CD4-positive, alpha-beta T cell treated with Interleukin-12 subunit alpha and Interleukin-12 subunit beta, for 1 hour (primary cell): ENCODE measurements at places on chromosomes 16 and 17.

DNA sequence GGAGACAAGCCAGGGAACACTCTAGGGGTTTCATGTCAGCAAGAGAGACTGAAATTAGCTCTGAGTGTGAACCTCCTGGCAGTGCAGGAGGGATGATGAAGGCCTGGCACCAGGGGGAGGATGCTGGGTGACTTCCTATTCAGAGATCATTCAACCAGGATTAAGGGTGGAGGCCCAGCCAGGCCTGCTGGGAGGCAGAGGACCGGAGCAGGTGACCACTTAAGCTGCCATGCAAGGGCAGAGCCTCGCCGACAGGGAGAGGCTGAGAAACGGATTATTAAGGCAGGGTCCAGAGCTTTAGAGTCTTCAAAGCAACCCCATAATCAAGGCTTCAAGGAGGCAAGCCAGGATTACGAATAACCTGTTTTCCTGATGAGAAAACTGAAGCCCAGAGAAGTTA lies 10.6 kb upstream of the SRCIN1 start:
- DNase-seq: no peak

DNA sequence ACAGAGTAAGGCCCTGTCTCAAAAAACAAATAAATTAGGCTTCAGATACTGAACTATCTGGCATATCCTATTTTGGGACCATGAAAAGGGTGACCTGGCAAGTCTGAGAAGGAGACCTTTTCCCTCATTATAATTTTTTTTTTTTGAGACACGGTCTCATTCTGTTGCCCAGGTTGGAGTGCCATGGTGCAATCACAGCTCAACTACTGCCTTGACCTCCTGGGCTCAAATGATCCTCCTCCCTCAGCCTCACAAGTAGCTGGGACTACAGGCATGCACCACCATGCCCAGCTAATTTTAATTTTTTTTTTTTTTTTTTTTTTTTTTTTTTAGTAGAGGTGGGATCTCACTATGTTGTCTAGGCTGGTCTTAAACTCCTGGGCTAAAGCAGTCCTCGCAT lies 37.3 kb downstream of the PLCG2 start:
- no peak for DNase-seq

- DNase-seq: no peak
Measured at GRCh38 chr17:63001689-63002394, 35.8 kb downstream of the TANC2 start.

GRCh38 chr17:78258323-78259191 lies 27.1 kb downstream of the TMEM235 start:
- peak; percentile 73 for DNase-seq

GRCh38 chr17:78173097-78173715 lies 4.8 kb downstream of the SYNGR2 start:
- DNase-seq: peak; percentile 52

DNA sequence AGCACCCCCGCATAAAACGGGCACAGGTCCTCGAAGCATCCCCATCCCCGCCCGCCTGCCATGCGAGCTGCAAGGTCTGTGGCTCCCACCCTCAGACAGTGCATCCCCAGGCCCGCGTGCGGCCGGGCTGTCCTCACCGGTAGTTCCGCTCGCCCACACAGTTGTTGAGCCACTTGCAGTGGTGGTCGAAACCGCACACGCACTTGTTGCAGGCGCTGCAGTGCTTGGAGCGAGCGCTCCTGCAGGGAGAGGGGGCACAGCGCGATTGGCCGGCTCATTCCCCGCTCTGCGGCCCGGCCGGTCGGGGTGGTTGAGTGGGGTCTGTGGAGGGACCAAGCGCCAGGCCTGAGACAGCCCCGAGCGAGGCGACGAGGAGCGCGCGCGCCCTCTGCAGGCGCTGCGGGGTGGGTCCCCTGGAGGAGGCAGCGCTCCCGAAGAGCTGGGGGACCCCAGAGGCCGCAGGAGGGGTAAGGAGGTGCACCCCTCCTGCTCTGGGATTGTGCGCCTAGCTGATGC lies 6.0 kb upstream of the TPPP3 start:
- peak; percentile 47 for DNase-seq

DNA sequence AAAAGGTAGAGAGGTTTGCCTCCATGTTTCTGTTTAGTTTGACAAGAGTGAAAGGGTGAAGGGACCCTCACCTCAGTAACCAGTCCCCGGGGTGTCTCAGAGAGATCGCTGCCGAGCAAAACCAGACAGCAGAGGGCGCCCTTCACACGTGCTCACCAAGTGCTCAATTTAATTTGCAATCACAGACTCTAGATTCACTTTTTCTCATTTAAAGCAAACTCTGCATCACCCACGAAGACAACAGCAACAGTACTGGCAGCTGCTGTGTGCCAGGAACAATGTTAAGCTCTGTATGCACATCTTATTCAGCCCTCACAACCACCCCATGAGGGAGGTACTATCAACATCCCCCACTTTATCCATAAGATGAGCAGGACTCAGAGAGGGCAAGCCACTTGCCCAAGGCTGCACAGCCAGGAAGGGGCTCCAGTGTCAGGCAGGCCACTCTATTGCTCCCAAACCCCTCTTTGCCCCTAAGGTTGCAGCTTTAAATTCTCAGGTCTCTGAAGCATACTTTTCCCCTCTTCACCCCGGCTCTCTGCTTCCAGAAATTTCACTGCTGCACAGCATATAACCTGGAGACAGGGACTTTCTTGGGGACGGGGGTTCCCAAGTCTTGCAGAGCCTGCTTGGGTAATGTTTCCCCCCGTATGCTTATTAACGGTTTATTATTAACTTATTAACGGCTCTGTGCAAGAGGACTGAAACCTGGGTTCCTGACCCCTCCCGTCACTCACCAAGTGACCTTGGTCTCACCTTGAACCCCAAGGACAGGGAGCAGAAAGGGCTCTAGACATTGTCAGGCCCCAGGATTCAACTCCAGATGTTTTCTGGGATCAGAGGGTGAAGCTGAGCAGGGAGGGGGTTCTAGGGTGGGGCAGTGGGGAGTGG lies 70.9 kb downstream of the CNGB1 start:
- peak; percentile 80 for DNase-seq

- DNase-seq: no peak
Measured at GRCh38 chr17:61155590-61156237, 243.9 kb upstream of the TBX2 start.

GRCh38 chr17:79221597-79221996 lies 147.0 kb downstream of the ENGASE start:
- DNase-seq: no peak

GRCh38 chr17:47810200-47810821 lies 11.3 kb downstream of the OSBPL7 start:
- peak; percentile 55 for DNase-seq

- no peak for DNase-seq
Measured at GRCh38 chr17:78693346-78694083, 88.6 kb downstream of the CYTH1 start.

- DNase-seq: peak; percentile 7
Measured at GRCh38 chr17:79294459-79295071, 219.9 kb downstream of the ENGASE start.

DNA sequence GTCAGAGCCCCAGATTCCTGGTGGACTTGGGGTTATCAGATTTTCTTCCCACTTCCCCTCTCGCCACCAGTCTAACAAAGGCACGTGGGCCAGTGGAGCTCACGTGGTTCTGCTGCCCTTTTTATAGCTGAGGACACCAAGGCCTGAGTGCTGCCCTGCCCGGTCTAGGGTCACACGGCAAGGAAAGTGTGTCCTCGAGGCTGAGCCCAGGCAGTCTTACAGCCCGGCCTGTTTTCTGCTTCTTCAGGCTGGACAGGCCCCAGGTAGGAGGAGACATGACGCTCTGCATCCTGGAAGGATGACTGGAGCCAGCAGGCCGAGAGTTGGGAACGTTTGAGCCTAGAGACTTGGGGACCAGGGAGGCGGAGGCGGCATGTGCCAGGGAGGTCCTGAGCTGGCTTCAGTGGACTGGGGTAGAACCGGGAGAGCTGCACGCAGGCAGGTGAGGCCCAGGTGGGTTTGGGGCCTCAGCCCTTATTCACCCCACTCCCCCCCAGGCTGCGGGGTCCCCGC lies 3.5 kb downstream of the CTRB1 start:
- DNase-seq: no peak

GRCh38 chr16:72677662-72678447 lies 370.1 kb downstream of the ZFHX3 start:
- no peak for DNase-seq

DNA sequence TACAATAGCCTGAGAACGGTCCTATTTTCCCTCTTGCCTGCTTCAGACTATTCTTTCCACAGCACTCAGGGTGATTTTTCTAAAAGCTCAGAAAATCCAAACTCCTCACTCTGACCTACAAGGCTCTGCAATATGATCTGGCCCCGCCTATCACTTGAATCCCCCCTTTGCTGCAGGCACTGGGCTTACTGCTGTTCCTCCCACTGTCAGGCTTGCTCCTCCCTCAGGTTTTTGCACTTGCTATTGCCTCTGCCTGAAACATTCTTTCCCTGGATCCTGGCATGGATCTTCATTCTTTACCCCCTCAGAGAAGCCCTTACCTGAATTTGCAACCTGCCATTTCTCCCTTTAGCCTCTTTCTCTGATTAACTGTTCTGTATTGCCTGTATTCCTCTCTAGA lies 52.3 kb downstream of the RPGRIP1L start:
- no peak for DNase-seq

- DNase-seq: peak; percentile 75
Measured at GRCh38 chr16:30567991-30568638, 3.4 kb downstream of the ZNF688 start.

DNA sequence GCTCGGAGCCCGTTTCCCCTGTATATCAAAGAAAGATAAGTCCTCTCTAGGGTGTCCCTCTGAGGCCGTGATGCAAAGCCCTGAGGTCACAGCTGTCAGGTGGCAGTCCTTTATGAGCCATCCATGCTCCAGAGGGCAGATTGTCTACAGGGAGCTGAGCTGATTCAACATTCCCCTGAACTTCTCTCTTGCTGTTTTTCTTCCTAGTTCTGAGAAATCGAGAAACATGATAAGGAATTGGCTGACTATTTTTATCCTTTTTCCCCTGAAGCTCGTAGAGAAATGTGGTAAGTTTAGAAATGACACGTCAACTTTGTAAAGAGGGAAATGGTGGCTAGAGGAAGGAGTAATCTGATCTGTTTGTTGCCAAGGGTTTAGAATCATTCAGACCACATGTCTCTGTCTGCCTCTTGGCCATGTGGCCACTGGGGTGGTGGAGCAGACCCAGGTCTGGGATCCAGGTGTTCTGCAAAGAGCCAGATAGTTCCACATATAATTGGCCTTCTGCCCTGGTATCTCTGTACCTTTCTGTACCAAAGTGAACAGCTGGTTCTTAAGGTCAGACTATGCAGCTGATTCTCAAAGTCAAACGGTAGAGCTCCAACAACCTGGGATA lies 3.5 kb downstream of the CTNS start:
- DNase-seq: no peak

DNA sequence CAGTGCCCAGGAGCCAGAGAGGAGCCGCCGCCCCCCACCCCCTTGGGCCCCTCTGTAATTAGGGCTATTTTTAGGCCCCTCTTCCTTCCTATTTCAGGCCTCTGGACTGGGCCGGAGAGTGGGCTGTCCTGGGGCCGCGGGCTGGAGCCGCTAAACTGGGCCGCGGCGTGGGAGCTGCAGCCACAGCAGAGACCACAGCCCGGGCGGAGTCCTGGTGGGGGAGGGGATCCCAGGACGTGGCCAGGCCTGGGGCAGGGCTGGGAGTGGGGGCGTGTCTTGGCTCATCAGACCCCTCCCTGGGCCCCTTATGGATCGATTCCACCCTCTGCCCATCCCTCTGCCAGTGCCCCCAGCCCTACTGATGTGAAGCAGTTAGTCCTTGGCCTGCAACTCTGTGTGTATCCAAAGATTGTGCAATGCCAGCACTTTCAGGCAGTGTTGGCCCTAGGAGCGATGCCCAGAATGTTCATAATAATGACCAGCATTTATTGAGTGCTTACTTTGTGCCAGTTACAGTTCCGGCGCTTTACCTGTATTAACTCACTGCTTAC lies 15.0 kb upstream of the TAC4 start:
- DNase-seq: no peak

GRCh38 chr17:37339321-37339720 lies 36.5 kb upstream of the C17orf78 start:
- no peak for DNase-seq

GRCh38 chr16:67659675-67660563 lies at the start of gene ACD:
ACD (minus strand) TSS chr16:67660260; CDS start chr16:67660220, 40 bp downstream.
- DNase-seq: peak; percentile 94

DNA sequence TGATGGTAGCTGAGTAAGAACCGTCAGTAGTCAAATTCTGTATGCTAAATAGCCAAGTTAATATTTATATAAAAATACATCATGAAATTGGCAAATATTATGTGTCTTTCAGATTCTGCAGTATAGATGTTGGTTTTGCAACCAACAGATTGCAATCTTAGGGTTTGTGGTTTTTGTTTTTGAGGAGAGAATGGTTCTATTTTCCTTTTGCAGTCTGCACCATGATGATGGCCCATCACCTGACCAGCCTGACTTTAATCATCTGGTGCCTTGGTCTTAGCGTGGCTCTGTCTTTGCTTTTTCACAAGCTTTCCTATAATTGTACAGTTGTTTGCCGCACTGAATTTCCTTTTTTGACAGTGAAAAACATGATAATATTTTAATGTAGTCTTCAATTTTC lies 50.7 kb downstream of the NUP93 start:
- DNase-seq: no peak

- DNase-seq: no peak
Measured at GRCh38 chr16:3004781-3005284, 7.9 kb upstream of the CLDN9 start.

GRCh38 chr17:45288825-45289224 lies 26.9 kb upstream of the SPATA32 start:
- no peak for DNase-seq

DNA sequence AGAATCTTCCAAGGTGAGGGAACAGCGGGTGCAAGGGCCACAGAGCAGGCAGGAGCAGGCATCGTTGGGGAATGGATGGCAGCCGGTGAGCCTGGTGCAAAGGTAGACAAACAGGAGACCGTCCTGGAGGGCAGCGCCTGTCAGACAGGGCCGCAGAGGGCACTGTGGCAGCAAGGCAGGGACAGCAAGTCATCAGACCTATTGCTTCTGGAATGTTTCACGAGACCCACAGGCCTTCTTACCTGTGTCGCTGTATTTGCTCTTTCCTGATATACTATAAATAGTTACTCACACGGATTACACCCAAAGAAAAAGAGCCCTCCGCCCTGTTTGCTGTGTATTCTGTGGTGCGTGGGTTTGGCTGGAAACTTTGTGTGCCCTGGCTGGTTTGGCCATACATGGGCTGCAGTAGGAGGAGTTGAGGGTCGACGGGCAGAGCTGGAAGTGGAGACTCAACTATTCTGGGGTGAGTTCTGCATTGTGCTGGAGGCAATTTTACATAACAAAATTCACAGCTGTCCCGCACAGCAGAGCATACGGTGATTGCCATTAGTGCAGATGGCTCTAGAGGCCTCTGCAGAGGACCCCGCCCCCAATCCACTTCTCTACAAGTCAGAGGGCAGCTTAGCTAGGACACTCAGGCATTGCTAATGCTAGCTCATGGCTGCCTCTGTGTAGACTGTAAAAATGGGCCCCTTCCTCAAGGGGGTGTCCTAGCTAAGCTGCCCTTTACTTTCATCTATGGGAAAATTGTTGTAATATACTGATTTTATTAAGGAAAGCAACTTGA lies 18.6 kb upstream of the POLR3E start:
- DNase-seq: no peak

- no peak for DNase-seq
Measured at GRCh38 chr16:78939597-78939996, 660.9 kb downstream of the MAF start.
